Stimulated activated CD4-positive, alpha-beta T cell treated with anti-CD3 and anti-CD28 coated beads, Interleukin-2, amount 100 ng/mL, for 24 hours (primary cell): ENCODE measurements at places on chromosomes 4 and X.

GRCh38 chr4:123468479-123469031 is 72.0 kb downstream of the SPRY1 start:
- no peak for DNase-seq

DNA sequence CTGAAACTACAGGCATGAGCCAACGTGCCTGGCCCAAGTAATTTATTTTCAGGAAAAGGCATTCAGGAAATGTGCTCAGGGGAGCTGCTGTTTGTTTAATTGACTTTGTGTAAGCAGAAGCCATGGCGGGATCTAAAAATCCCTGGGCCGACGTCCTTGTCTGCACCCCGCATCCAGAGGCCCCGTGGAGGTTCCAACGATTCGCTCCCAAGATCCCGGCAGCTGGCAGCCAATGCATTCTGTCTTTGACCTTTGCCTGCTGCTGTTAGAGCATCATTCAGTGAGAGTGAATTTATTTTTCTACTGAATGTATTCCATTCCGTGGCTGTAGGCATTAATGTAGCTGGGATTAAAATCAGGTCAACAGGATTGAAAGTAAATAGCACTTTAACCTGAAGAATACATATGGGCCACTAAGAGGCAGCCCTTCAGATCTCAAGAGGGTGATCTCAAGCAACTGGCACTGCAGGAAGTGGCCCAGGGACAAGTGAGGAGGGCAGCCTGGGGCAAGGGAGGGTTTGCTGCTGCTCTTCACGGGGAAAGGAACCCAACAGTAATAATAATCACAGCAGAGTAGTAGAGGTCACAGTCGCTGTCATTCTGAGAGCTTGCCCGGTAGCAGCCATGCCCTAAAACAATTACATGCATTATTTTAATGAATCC is 75.2 kb downstream of the PSAPL1 start:
- DNase-seq: no peak

DNA sequence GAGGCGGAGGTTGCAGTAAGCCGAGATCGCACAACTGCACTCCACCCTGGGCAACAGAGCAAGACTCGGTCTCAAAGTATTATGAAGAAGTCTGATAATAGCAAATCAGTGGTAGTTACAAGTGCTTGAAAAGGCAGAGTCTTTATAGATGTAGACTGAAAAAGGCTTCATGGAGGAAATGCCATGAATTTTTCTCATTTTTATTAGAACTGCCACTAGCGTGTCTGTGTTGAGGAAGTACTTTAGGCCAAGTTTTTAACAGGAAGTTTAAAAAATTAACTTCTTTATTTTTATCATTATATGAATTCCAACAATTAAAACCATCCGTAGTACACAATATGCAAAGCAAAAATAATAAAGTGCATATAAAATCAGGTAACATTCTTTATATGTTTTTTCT is 32.8 kb upstream of the IL13RA1 start:
- DNase-seq: no peak

- no peak for DNase-seq
These were observed 1060.6 kb upstream of the GRID2 start for GRCh38 chr4:91243132-91243531.

DNA sequence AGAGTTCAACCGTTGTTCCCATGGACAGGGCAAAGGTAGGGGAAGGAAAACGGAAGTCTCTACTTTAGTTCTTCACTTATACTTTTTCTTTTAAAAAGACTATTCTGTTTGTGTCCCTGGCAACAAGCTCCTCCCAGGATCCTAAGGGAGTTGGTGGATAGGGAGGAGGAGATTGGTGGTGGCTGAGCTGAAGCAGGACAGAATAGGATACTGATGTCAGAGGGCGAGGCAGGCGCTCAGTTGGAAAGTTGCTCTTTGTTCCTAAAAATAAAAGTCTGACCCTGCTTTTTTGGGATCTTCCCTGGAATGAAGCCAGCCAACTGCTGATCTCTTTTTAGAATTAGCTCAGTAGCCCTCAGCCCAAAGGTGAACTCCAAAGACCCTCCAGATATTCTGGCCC is 104.7 kb downstream of the MGST2 start:
- no peak for DNase-seq

- no peak for DNase-seq
These were observed 50.0 kb upstream of the AADAT start for GRCh38 chr4:170139764-170140163.

DNA sequence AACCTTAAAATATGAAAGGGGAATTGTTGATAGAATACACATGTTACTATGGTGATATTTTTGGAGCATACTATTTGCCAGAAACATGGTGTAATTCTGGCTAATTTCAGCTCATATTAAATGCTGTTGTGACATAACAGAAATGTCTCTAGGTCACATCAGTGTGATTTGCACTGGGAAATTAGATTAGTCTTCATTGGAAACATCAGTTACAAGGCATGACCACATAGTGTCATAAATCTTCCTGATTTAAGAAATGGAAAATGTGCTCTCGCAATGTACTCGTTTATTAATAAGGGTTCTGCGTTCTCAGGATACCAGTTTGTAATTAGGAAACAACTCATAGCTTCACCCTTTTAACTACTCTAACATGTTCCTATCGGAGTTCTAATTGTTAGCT is 72.9 kb upstream of the GYPA start:
- DNase-seq: no peak

GRCh38 chr4:40857956-40858355 is 108.2 kb downstream of the NSUN7 start:
- no peak for DNase-seq

GRCh38 chr4:159150396-159150795 is 47.5 kb downstream of the RAPGEF2 start:
- DNase-seq: no peak

DNA sequence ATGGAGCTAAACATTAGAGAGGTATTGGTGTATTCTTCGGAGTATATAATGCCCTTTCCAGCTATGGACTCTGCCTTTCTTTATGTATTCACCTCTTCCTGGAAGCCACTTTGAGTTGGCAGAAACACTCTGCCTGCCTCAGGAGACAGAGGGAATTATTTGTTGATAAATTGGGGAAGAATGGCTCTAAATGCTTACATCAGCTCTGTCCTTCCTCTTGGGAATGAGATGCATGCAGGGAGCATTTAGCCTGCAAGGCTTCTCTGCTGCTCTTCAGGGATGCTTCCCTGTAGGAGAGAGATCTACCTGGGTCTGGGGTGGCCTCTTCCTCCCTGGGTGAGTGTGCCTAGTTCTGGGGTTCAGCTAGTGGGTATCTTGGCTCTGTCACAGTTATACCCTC is 6.9 kb upstream of the HS3ST1 start:
- no peak for DNase-seq

DNA sequence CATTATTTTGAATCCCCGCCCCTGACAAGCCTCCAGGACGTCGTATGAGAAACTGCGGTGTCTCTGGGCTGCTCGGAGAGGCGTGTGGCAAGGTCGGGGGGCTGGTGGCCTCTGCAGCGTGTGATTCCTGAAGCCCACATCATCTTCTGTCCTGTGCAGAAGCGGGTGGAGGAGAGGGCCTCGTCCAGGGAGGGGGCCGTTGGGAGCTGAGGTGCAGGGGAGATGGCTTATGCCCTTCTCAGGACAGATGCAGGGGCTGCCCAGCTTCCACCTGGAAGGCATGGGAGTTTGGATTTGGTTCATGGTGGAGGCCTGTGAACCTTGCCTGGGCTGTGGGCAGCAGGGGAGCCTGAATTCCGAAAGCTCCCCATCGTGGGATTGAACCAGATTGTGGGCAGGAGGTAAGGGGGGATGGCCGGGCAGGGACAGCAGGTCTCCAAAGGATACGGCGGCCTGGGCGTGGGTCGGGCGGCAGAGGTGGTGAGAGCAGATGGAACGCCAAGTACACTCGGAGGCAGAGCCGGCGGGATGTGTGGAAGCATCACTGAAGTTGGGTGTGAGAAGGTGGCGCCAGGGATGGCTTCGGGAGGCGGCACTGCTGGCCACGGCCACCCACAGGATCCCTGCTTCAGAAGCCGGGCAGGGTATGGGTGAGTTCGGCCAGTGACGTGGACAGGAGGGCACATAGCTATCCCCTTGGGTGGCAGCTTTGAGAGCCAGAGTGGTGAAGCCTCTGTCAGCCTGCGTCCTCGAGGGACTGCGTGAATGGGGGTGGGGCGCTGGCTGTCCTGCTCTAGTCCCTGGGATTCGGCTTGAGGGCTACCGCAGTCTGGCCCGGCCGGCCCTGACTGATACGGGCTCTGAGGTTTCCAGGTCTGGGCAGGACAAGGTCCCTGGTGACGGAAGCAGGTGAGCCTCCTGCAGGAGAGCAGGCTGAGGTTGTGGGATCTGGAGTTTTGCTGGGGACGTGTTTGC is 76.3 kb upstream of the ADRA2C start:
- DNase-seq: no peak

- DNase-seq: peak; percentile 58
These were observed 64.6 kb upstream of the ENPP6 start for GRCh38 chr4:184282251-184282713.

- no peak for DNase-seq
These were observed 107.8 kb downstream of the ANK2 start for GRCh38 chr4:113157086-113157857.

DNA sequence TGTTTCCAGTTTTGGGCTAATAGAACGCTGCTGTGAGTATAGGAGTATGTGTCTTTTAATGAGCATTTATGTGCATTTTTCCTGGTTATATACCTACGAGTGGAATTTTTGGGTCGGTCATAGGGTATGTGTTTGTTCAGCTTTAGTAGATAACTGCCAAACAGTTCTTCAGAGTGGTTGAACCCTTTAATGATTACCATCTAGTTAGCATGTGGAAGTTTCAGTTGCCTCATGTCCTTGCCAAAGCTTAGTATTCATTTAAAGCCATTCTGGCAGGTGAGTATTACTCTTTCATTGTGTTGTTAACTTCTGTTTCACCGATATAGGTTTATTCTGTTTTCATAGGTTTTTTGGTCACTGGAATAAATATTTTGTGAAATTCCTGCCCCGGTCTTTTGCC is 229.1 kb downstream of the ARHGAP10 start:
- DNase-seq: no peak

DNA sequence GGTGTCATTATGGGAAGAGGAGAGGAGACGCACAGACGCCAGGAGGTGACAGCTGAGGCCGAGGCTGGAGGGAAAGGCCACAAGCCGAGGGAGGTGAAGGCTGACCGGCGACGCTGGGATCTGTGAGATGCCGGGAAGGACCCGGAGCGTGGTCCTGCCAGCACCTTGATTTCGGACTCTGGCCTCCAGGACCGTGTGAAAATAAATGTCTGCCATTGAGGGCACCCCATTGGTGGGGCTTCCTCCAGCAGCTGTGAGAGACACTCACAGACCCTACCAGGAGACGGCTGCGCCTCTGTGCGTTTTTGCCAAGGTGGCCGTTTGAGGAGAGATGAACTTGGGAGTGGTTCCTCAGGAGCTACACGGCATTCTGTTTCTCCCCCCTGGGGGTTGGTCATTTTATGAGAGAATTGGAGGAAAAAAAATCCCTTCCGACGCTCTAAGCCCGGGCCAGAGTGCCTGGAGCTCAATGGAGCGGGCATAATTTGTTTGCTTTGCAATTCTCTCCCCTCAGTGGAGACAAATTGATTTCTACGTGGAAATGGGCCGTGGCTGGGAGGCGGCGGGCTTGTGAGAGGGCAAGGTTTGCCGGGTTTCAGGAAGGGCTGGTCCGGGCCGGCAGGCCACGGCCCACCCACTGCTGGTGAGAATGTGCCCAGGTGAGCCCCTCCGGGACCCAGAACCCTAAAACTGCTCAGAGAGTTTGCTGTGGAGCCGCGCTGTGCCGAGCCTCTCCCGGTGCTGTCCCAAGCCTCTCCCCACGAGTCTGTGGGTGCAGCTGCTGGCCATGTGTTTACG is 53.9 kb downstream of the CPZ start:
- no peak for DNase-seq

- no peak for DNase-seq
These were observed 98.3 kb upstream of the GALNTL6 start for GRCh38 chr4:171714791-171715454.

DNA sequence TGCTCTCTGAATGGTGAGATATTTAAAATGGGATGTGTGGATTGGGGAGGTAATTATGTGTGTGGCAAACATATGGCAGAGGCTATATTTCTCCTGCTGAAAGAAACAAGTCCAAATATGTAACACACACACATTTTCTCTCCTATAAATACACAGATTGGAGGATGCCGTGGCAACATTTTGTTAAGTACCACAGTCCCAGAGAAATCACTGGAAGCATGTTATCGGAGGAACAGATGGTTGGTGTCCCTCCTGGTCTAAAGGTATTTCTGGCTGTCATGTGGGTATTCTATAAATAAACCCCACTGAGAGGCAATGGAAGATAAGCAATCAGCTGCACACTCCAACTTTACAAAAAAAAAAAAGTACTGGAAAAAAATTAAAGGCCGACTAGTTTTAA is 528.3 kb upstream of the BOD1L1 start:
- no peak for DNase-seq

DNA sequence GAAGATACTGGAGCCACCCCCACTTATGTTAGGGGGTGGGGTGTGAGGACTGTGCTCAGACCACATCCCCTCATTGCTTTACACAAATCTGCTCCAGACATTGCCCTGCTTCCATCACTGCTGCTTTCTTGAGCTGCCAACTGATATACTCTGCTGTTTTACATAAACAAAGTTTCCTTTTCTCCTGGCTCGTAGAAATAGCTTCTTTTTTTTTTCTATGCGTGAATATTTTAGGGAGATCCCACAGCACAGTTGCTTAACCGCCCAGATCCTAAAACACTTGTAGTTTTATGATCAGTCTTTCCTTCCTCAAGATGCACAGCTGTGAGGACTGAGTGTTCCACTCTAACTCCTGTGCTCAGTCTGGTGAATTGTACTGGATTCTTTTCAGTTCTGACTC is 768.4 kb downstream of the PCDH18 start:
- DNase-seq: no peak

DNA sequence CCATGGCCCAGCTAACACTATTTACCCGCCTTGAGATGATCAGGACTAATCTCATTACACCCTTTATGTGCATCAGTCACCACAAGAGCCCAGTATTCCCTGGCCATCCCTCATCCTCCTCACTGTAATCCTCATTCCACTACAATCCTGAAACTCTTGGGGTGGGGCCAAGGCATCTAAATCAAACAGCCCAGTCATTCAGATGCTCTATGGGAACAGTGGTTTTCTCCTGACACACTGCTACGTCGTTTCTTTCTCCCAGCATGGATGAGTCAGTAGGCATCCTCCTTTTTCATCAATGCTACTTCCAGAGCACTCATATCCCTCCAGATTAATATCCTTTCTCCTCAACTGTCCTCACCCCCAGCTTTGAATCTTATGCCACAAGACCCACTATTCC is 5.6 kb downstream of the SDAD1 start:
- no peak for DNase-seq

GRCh38 chr4:37687194-37687562 is 1.0 kb upstream of the RELL1 start:
- DNase-seq: no peak

GRCh38 chrX:25034889-25035288 is 19.1 kb upstream of the ARX start:
- no peak for DNase-seq
